HT1080 (cell line): ENCODE measurements at places on chromosomes 2 and 18.

GRCh38 chr18:25675123-25675850, 323.3 kb upstream of the ZNF521 start:
- DNase-seq: no peak

- DNase-seq: no peak
Observed at GRCh38 chr2:133843091-133843490, 274.8 kb upstream of the NCKAP5 start.

GRCh38 chr2:29731948-29732347, 189.4 kb downstream of the ALK start:
- DNase-seq: no peak

DNA sequence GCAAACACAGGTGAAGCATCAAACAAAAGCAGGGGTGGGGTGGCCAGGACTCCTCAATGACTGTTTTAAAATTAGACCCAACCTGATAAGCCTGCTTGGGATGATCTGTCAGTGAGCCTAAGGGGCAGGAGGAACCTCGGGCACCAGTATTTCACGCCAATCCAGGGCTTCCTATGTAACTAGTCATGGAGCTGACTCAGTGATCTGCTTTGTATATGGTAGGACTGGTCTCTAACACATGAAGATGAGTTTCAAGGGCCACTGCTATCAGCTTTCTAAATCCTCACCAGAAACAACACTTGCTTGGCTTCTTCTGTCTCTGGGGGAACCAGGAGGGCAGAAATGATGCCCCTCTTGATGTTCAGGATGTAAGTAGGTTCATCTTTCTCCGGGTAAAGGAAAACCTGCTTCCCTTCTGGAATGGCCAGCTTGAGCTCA, 6.2 kb downstream of the APOB start:
- DNase-seq: no peak

DNA sequence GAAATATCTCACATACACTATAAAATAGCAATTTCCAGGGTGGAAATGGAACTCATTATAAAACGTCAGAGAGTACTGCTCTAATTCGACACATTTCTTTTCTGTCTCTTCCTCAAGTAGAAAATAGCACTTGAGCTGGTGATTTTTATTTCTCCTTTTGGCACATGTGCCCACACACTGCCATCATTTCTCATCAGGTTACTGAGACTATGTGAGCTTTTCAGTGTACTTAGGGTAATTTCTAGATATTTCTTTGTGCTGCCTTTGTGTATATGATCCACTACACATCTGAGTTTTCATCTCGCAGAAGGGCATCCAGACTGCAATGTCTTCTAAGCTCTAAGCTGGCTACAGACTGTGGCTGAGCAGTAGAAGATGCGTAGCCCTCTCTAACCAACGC, 62.1 kb upstream of the PGAP1 start:
- DNase-seq: no peak

DNA sequence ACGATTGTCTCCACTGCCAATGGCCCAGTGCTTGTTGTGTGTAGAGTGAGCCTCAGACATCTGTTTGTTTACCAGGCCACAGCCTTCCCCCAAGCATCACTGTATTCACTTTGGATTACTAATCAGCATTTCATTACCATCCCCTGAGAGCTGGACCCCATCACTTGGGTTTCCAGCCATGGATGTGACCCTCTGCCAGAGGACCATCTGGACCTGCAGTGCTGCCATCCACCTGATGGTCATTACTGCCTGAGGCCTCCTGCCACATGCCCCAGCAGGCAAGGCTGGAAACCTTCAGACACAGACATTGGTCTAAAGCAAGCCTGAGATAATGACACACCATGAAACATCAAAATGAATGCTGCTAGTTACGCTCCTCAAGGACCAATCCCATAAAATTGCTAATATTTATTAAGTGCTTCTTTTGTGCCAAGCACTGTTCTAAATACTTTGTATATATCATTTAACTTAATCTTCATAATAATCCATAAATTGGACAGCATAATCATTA, 2096.3 kb upstream of the CELF4 start:
- no peak for DNase-seq

GRCh38 chr2:60422826-60423483, 130.5 kb downstream of the BCL11A start:
- DNase-seq: no peak

GRCh38 chr18:74427442-74428112, 29.5 kb downstream of the DIPK1C start:
- DNase-seq: no peak

DNA sequence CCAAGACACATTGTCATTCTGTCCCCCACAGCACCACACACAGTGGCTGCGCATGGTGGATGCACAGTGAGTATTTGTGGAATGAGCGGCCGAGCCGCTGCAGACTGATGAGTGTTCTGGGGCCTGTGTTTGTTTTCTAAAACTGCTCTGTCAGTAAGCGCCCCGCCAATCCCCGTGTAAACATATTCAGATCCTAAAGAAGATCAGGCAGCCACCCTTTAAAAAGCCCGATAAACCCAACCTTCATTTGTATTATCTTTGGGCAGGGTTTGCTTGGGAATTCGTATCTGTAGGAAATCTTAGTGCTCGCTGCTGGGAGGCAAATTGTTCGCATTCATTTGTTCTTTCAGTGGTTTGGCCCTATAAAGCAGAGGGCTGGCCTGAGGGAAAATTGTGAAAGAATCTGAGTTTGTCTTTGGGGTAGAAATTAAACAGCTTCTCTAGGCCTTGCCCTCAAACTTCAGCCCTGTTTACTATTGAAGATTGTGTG, 68.6 kb downstream of the TGOLN2 start:
- DNase-seq: no peak

DNA sequence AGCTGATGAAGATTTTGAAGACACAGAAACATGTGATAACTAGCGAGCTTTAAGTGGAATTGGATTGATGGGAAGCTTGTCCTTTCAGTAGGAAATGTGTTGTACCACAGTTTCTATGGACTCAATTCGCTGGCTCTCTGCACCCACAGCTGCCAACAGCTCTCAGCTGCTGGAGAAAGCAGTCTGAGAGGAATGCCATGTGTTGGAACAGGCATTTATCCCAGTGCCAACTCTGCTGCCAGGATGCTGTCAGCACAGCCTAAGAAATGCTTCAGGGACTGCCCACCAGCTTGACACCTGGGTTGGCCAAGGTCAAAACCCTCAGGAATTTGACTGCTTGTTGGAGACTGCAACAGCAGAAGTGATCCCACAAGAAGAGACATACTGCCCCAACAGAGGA, 193.0 kb upstream of the THSD7B start:
- DNase-seq: no peak

GRCh38 chr2:162126111-162126519, 25.9 kb downstream of the GCG start:
- DNase-seq: no peak

DNA sequence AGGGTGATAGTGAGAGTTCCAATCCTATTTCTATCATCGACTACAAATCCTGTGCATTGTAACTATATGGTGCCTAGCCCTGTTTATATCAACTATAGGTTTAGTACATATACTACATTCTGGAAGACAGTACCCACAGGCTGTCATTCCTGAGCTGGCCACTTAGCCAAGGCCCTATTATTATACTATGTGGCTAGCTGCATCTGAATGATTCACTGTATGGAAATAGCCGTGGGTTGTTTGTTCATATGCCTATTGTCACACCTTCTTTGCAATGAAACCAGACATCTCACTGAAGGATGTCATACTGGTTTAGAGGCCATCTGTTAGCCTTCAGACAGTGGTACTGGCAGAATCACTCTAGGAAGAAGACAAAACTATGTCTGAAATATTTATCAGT, 62.3 kb upstream of the FSIP2 start:
- peak; percentile 26 for DNase-seq

GRCh38 chr2:53584986-53585385, 182.6 kb upstream of the CHAC2 start:
- DNase-seq: peak; percentile 3
